ENCODE measurements at places on chromosomes 2 and 18.

GRCh38 chr18:38932752-38933151 is 1367.2 kb upstream of the CELF4 start:
- no peak for DNase-seq

DNA sequence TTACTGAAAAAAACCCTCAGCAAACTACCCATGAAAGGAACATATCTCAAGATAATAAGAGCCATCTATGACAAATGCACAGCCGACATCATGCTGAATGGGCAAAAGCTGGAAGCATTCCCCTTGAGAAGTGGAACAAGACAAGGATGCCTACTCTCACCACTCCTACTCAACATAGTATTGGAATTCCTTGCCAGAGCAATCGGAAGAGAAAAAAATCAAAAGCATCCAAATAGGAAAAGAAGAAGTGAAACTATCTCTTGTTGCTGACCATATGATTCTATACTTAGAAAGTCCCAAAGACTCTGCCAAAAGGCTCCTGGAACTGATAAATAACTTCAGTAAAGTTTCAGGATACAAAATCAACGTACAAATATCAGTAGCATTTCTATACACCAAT is 40.6 kb upstream of the MSTN start:
- DNase-seq: no peak

DNA sequence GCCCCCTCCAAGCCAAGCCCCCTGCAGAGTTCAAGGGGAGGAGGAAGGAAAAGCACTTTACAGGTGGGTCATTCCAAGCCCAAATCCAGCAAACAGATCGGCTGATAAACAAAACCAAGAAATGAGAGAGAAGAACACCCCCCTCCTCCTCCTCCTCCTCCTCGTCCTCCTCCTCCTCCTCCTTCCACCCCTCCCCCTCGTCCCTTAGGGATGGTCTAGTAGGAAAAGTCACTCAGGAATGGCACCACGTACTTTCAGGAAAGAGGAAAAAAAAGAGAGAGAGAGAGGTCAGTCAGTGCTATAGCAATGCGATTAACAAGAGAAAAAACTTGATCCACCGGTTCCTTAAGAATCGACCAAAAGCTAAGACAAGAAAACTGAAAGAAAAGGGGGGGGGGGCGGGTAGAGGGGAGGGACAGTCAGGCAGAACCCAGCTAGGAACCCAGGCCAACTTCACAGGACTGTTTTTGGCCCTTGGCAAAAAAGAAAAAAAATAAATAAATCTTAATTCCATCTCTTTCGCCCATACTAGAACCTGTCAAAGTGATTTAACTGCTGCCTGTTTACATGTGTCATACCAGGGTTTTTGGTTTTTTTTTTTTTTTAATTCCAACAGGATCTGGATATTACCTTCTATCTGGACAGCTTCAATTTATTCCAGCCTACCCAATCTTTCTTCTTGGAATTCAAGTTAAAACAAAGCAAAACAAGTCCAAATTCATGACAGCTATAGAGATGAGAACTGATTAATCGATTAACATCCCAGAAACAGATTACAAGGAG is 906 bp downstream of the IKZF2 start:
- DNase-seq: no peak

DNA sequence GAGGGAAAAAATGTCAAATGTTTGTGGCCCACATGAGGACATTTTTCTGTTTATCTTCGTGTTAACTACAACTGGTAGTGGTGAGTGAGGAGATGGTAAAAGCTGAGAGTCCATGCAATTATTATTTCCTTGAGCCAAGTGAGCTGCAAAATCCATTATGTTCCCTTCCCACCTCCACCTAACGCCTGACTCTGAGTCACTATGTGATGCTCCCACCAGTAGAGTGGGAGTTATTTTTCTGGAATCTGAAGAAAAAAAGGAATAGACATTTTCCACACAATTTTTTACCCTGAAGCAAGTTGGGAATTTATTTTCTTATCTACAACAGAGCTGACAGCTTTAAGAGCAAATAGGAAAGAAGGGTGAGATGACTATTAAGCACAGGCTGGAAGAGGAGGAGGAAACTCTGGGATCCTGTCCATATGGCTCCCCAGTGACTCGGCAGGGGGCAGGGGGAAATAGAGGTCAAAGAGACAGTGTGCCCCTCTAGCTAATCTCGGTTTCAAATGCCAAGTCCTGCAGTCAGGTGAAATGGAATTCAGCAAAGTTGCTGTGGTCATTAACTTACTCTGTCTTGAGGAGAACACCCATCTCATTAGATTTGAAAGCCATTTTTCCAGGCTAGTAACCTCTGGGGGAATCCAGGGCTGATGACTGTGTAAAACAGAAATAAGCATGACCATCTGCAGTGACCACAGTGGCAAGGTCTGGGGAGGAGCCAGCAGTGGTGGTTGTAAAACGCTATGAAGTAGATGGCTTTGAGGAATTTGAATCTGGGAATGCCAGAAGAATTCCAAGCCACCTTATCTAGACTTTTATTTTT is 463.9 kb downstream of the STK39 start:
- no peak for DNase-seq

GRCh38 chr18:54415086-54415485 is 57.4 kb downstream of the C18orf54 start:
- DNase-seq: no peak

DNA sequence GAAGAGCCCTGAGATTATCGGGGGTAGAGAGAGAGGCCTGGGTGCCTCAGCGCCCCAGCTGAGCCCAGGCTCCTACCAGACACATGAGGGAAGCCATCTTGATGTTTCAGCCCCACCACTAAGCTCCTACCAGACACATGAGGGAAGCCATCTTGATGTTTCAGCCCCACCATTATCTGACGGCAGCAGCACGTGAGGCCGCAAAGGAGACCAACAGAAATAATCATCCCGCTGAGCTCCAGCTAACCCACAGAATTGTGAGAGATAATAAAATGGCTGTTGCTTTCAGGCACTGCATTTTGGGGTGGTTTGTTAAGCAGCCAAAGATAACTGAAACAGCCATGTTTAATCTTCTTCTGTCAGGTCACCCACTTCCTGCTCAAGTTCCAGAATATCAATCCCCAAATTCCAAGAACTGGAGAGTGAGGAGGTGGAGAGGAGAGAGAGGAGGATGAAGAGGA is 29.3 kb upstream of the SOS1 start:
- DNase-seq: no peak

- no peak for DNase-seq
Observed at GRCh38 chr2:200913654-200914053, 24.5 kb downstream of the NIF3L1 start.

GRCh38 chr2:200199005-200199404 is 107.5 kb upstream of the SPATS2L start:
- DNase-seq: no peak

Data from cardiac septum (tissue), 1 donor.